Epithelial cell of alveolus of lung (primary cell): ENCODE measurements at places on chromosomes 4 and X. TPM values are rescaled to one million over a fixed set of nuclear protein-coding genes. Genes with fewer than 3 reads are reported as not detected.

GAGE12H gene
- total RNA-seq = not detected in 2 replicates

CT45A1 gene
- not detected in 2 replicates for total RNA-seq

TLR10 gene
- total RNA-seq = 0.13 TPM in 1 of 2 replicates, not detected in the other

TEX13D gene
- total RNA-seq = not detected in 2 replicates

SPANXN3 gene
- not detected in 2 replicates for total RNA-seq

LPAR4 gene
- under 0.01 TPM in 1 of 2 replicates, not detected in the other for total RNA-seq

PIN4 gene
- 6.7 and 6.9 TPM in 2 replicates for total RNA-seq

CCKAR gene
- not detected in 2 replicates for total RNA-seq

VEGFD gene
- total RNA-seq = not detected in 2 replicates

FAAH2 gene
- total RNA-seq = 0.26 and 3.3 TPM in 2 replicates

BEX5 gene
- not detected in 2 replicates for total RNA-seq

CHIC2 gene
- total RNA-seq = 35.3 and 71.5 TPM in 2 replicates

CDKL2 gene
- total RNA-seq = 0.26 TPM in 1 of 2 replicates, not detected in the other

VCX3A gene
- not detected in 2 replicates for total RNA-seq

KCND1 gene
- total RNA-seq = 1.8 and 2.4 TPM in 2 replicates

PDGFC gene
- 22.8 and 85.7 TPM in 2 replicates for total RNA-seq

BMX gene
- total RNA-seq = under 0.01 TPM in 1 of 2 replicates, not detected in the other

SLC2A9 gene
- 1.8 and 4.1 TPM in 2 replicates for total RNA-seq

ODAPH gene
- 0.08 and 0.39 TPM in 2 replicates for total RNA-seq

RASL11B gene
- 0.78 and 4.5 TPM in 2 replicates for total RNA-seq

APELA gene
- not detected in 2 replicates for total RNA-seq

CT45A2 gene
- total RNA-seq = not detected in 2 replicates

KLF8 gene
- 1.6 and 1.7 TPM in 2 replicates for total RNA-seq

PHKA1 gene
- 5.3 and 6.5 TPM in 2 replicates for total RNA-seq

SYTL5 gene
- 0.65 and 1.4 TPM in 2 replicates for total RNA-seq
